ENCODE measurements at places on chromosomes 6 and 20.

- peak; percentile 29 for DNase-seq
Observed at GRCh38 chr6:53306819-53307347, 41.9 kb downstream of the ELOVL5 start.

DNA sequence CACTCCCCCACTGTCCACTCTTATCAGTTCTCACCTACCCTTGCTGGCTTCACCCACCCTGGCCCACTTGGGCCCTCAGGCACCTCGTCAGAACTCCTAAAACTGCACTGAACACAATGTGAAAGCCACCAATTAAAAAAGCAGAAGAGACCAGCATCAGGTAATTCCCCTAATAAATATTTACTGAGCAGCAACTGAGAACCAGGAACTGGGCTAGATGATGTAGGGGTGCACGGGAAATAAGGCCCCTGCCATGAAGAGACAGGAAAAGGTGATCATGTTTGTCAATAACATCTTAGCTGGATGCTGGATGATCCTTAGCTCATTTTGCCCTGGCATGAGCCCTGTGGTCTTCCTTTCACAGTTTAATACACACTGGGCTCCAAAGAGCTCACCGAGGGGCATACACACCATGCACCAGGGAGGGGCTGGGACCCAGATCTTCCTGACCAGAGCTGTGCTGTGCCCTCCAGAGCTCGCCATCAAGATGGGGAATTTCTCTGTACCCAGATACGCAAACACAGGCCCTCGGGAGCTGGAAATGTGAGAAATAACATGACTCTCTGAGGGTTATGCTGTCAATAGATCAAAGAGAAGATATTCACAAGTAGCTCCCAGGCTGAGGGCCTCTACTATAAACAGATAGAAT, 113.6 kb upstream of the SLC22A16 start:
- DNase-seq = no peak

GRCh38 chr6:166624275-166624674, 2.8 kb downstream of the RPS6KA2 start:
- no peak for DNase-seq

GRCh38 chr20:58021481-58021880, 207.0 kb downstream of the ANKRD60 start:
- no peak for DNase-seq

DNA sequence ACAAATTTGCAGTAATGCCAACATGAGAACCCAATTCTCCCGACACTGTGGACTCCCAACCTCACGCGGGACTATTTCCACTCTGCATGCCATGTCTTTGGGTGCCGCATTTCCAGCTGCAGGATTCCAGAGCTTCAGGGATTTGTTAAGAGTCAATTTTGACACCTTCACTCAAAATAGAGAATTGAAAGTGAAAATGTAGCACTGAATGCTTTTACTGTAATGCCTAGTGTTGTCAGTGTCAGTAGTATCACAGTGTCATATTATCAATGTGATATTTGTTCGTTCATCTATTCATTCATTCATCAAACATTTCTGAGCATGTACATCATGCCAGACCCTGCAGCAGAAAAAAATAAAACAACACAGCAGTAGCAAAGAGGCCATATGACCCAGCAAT, 13.4 kb upstream of the FAM50B start:
- no peak for DNase-seq

- peak; percentile 92 for DNase-seq
Observed at GRCh38 chr6:7479801-7480266, 61.6 kb upstream of the DSP start.

DNA sequence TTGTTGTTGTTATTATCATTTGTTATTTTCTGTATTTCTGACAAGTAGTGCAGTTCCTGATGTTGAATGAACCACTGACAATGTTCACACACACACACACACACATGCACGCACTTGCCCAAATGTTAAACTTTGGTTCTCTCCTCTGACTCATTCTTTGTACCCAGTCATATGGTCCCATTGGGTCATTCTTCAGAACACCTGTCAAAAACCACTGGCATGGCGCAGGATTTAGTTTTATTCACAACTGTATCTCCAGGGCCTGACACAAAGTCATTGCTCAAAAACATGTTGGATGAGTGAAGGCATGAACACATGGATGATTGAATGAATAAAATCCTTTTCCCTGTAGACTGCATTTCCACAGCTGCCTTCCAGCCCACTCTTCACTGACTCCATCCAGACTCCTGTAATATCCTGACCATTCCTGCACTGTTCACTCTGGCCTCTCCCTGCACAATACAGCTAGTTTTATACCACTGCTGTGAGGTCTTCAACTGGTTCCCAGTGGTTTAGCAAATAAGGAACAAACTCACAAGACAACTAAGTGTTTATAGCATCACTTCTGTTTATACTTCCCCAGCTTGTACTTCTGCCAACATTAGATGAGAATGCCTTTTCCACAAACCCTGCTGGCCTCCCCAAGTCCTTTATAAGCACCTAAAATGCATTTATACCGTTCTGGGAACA, 6.9 kb upstream of the CST11 start:
- no peak for DNase-seq

DNA sequence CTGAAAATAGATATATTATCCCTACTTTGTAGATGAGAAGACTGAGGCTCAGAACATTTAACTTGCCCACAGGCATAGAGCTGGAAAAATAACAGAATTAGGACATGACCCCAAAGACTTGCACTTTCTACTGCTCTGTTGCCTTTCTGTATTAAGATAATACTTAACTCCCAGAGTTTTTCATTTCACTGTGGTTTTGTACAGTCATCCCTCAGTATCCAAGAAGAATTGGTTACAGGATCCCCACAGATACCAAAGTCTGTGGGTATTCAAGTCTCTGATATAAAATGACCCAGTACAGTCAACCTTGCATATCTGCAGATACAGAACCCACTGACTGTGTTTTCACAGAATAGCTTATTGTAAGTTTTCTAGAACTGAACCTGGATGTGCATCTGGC, 16.8 kb downstream of the MRS2 start:
- DNase-seq = no peak

DNA sequence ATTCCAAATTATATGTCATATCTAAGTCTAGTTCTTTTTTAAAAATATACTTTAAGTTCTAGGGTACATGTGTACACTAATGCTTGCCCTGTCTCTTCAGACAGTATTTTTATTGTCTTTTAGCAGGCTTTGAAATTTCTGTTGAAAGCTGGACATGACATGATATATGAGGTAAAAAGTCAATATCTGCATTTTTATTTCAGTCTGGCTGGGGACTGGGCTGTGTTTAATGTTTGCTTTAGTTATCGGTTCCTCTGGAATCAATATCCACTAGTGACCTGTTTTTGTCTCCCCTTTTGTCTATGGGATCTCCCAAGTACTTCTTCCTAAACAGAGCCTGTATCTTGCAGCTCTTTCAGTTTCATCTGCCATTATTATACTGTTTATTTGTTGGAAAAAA, 786.2 kb upstream of the GJE1 start:
- DNase-seq = no peak

DNA sequence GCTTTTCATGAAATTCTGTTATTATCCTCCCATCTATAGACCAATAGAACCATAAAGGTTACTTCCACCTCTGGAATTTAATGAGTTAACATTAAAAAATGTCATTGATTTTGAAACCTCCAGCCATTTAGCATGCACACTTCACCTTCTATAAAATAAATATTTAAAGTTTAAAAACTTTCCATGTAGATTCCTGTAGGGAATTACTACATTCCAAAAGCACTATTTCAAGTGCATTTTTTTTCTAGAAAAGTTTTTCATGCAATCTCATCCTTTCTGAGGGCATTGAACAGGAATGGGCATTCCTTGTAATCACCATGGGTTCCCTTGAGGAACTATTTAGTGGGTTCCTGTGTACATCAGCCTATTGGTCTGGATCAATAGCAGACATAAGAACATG, 253.8 kb upstream of the RIN2 start:
- no peak for DNase-seq

GRCh38 chr6:10460096-10460495, 45.2 kb upstream of the TFAP2A start:
- DNase-seq = no peak

DNA sequence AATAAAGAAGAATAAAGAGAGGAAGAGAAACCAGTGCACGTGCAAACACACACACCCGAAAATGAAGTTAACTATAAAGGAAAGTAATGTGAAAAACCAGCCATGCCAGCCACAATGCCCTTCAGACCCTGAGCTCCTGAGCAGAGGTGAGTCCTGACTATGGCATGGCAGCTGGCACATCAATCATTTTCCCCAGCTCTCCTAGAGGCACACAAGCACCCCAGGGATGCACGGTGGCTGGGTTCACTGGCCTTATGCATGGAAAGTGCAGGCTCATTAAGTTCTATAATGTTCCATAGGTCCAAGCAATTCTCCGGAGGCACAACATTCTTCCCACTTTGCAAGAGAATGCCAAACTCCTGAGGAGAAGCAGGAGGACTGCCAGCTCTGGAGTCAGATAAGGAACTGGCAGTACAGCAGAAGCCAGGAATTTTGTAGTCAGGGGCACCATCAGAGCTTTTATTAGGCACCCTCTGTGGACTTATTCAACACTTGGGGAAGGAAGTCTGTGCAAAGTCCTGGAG, 175.0 kb upstream of the PRDM1 start:
- no peak for DNase-seq

DNA sequence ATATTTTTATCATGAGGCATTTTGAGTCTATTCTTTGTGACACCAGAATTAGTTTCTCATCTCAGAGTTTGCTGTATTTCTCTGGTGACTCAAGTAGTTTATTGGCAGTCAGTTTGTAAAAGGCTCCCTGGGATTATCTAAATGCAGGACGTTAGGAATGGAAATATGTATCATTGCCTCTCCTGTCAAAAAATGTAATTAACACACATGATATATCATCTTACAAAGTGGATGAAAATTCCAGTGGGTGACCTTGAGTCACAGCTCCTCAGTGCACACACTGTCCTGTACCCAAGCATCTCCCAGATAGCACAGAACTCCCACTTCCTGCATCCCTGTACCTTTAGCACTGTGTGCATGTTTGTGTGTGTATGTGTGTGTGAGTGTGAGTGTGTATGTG, 258.6 kb downstream of the LAMA2 start:
- DNase-seq = no peak

GRCh38 chr6:11586536-11586935, 49.0 kb downstream of the TMEM170B start:
- no peak for DNase-seq

DNA sequence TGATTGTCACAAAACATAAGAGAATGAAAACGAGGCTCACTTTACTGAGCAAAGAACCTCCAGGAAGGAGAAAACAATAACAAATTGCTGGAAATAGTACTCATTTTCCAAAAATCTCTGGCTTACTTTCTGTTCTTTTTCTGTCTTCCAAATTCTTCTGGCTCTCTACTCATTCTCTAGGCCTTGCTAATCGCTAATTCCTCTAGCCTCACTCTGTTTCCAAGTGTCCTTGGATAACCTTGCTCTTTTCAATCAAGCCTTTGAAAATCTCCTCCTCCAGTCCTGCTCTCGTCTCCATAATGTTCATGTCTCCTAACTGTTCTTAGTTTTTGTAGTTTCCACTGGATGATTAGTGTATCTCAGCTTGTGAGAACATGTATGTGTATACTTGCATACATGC, 96.2 kb upstream of the MAP7 start:
- DNase-seq = no peak

- no peak for DNase-seq
Observed at GRCh38 chr20:10172998-10173655, 45.5 kb upstream of the SNAP25 start.

DNA sequence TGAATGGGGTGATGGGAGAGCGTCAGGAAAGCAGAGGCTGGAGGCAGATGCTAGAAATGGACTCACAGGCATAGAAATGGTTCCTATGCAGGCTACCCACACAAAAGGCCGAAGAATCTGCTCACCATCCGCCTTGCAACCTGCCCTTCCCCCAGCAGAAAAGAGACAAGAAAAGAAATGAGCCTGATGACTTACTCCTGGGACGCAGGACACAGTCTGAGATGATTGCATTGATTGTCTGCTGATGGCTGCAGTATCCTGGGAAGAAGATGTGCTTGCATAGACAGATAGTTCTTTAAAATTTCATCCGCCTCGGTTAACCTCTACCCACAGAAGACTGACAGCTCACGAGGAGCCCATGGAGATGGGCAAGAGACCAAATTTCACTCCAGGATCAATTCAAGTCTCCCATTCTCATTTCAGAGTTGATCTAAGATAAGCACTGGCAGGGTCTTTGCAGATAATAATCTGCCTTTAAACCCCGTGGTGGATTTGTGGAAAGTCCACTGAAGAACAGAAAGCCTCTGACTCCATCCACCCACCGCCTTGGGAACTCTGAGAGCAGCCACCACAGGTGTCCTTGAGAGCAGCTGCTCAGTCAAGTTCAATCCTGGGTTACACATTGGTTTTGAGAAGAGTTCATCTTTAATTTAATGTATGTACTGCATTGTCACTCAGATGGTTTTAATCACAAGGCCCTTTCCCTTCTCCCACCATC, 7.2 kb downstream of the AGPAT4 start:
- no peak for DNase-seq

DNA sequence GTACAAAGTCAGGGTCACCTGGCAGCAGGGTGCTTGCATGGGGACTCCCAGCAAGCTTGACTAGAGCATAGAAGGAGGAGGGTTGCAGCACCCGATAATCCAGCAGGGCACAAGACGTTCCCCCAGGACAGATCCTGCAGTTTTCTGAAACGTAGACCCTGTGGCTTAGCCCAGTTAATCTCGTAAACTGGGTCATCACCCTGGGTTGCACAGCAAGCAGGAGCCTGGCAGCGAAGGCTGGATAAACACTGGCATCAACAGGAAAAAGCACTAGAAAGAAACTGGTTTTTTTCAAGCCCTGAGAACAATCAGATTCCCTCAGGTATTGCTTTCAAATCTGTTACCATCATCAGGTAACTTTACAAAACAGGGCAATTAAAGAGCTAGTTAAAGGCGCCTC, 92.6 kb downstream of the PDE7B start:
- DNase-seq = no peak

DNA sequence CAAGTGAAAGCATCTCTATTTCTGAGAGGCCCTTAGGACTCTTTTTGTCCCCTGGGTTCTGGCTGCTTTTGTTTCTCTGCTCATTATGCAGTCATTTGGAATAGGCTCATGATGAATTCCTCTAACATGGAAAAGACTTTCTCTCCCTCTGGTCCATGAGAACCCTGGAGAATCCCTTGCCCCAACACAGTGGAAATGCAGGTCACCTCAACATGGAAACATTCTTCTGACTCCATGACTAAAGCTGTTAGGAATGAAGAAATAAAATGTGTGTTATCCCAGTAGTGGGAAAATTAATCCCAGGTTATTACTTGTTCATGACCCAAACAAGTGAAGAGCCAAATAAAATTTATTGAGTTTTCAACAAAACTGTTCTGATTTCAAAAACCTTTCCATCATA, 458.6 kb downstream of the EPM2A start:
- no peak for DNase-seq

GRCh38 chr6:43584892-43585570, 9.0 kb downstream of the POLH start:
- DNase-seq = no peak

GRCh38 chr6:158039178-158039557, 57.5 kb downstream of the SYNJ2 start:
- no peak for DNase-seq

Measured in LoVo (cell line).